C1 segment of cervical spinal cord (tissue), 14 donors: ENCODE measurements at places on chromosomes 13 and 19.

- DNase-seq = peak; percentile 55
These were observed 744 bp downstream of the UHRF1 start for GRCh38 chr19:4909897-4910593.

DNA sequence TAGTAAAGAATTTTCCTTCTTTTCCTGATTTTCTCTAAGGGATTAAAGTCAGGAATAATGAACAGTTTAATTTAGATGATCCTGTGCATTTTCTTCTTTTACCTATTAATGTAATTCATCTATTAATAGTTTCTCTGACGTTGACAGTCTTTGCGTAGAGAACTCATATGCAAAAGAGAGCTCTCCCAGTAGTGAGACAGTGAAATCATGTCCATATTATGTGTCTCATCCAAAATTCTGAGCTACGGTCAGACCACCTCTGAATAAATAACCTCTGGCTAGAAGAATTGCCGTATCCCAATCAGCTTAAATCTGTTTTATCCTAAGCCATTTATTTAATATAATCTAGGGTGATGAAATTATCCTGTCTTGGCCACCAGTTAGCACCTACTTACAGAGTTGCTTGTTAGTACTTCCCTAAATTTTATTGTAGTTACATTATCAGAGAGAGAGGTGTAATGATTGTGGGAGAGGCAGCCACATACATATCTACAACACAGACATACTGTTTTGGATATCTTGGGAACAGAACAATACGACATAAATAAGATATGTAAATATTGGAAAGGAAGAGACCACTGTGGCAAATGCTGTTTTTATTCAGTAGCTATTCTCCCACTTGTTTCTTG lies 30.7 kb downstream of the PDS5B start:
- no peak for DNase-seq

- DNase-seq = no peak
These were observed 205.1 kb downstream of the TEX29 start for GRCh38 chr13:111525320-111526118.

DNA sequence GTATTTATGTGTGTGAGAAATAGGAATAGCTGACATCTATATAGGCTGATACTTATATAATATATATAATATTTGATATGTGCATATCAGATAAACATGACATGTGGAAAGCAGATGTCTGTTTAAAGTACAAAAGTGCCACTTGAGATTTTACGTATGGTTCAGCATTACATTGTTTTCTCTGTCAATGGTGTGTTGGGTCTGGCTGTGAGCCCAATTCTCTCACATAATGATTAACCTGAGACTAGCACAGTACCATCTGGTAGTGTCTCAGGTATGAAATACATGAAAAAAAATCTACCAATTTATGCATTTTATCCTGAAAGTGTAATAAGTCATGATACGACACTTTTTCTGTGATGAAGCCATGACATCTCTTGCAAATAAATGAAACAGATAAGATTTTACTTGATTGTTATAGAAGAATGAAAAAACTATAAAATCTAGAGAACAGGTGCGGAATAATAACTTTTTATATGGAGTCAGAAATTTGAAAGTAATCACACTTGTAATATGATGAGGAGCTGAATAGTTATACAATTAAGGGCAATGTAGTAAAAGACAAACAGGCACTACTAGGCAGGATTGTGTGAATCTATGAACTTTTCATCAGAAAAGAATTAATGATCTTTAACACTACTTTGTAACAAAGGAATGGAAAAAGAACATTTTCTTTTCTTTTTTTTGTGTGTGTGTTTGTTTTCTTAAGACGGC lies 1405.0 kb downstream of the OLFM4 start:
- no peak for DNase-seq

- DNase-seq = no peak
These were observed 212.4 kb downstream of the SHISA2 start for GRCh38 chr13:25839371-25839770.

GRCh38 chr13:113153810-113154748 lies 4.4 kb upstream of the PROZ start:
- DNase-seq = peak; percentile 82

DNA sequence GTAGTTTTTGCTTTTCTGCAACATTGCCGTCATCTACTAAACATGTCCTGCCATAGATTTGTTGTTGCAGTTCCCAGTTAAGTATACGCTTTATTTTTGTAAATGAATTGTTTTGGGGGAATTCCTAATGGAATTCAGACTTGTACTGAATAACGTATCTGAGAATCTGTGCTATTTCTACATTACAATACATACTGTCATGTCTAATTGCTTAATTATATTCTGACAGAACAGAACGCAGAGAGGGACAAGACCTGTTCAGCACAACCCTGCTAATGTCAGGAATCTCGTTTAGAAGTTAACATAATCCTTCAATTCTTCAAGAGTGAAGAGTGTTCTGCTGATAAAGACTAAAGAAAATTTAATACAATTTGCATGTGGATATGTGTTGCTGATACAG lies 861.1 kb upstream of the KLHL1 start:
- DNase-seq = no peak

GRCh38 chr13:75416327-75417011 lies 65.5 kb downstream of the TBC1D4 start:
- DNase-seq = no peak

GRCh38 chr13:95588134-95588533 lies 35.6 kb downstream of the CLDN10 start:
- no peak for DNase-seq

DNA sequence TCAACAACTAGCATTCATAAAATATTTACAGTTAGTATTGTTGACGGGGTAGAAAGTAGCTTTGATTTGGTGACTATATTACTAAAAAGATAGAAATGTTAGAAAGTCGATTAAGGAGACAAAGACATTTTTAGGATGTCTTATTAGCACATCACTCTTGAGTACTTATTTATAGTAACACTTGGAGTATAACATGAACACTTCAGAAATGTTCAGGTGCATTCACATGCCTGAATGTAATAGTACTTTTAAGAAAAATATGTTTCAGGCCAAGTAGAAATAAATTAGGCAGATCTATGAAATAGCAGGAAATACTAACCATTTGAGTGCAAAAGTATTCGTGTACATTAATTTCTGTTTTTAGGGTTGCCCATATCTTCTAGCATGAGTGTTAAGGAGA lies 70.4 kb downstream of the CDK8 start:
- DNase-seq = no peak

DNA sequence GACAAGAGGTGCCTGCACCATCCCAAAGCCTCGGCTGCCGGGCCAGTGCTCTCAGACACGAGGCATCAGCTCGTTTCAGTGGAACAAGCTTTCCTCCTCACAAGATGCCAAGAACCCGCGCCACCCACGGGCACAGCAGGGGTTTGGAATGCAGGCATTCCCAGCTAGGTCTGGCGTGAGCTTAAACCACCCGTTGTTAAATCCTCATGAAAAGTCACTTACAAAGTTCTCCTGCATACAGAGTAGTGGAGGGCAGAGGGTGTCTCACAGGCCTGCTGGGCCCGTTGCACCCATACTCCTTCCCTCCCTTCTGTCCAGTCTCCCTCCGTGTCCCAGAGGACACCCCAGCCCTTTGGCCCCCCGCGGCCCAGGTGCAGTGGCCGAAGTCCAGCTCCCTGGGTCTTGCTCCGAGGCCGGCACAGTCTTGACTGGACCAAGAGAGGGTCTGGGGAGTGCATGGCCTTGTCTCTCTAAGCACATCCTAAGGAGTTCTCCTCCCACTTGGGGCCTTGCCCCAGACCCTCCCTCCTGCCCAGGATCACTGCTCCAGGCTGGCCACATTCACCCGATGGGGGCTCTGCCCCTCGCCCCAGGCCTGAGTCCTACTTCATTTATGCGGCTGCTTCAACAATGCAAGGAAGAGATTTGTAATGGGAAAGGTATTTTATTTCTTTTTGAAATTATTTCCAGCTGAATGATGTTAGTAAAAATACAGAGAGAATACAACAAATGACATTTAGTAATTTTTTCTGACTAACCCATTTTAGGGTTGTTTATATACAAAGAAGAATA lies 35.2 kb upstream of the GRTP1 start:
- no peak for DNase-seq

- no peak for DNase-seq
These were observed 20.2 kb downstream of the MED26 start for GRCh38 chr19:16607819-16608218.

DNA sequence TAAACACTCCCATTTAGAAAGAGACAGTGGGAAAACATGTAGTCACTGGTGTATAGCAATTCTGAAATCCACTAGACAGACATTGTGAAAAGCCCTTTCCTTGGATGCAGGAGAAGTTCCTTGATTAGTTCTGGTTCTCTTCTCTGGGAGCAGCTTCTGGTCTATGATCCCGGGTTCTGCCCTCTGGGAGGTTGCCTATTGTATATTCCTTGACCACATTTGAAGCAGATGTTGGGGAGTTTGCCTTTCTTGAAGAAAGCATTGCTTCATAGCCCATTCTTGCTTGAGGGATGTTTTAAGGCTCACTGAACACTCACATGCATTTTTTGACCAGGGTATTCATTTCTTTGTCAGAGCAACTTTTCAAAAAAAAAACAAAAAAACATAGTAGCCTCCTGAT lies 211.9 kb downstream of the NDFIP2 start:
- DNase-seq = no peak

DNA sequence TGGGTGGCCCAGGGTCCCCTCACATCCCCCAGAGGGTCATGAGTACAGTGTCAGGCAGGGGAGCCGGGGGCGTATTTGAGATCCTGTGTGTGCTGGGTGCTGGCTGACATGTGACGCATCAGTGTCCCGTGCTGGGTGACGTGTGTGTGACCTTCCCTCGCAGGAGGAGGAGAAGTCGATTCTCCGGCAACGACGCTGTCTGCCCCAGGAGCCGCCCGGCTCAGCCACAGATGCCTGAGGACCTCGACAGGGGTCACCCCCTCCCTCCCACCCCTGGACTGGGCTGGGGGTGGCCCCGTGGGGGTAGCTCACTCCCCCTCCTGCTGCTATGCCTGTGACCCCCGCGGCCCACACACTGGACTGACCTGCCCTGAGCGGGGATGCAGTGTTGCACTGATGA lies 25.8 kb downstream of the PNPLA6 start:
- DNase-seq = no peak

- no peak for DNase-seq
These were observed 12.1 kb downstream of the KLHL26 start for GRCh38 chr19:18648973-18649315.

DNA sequence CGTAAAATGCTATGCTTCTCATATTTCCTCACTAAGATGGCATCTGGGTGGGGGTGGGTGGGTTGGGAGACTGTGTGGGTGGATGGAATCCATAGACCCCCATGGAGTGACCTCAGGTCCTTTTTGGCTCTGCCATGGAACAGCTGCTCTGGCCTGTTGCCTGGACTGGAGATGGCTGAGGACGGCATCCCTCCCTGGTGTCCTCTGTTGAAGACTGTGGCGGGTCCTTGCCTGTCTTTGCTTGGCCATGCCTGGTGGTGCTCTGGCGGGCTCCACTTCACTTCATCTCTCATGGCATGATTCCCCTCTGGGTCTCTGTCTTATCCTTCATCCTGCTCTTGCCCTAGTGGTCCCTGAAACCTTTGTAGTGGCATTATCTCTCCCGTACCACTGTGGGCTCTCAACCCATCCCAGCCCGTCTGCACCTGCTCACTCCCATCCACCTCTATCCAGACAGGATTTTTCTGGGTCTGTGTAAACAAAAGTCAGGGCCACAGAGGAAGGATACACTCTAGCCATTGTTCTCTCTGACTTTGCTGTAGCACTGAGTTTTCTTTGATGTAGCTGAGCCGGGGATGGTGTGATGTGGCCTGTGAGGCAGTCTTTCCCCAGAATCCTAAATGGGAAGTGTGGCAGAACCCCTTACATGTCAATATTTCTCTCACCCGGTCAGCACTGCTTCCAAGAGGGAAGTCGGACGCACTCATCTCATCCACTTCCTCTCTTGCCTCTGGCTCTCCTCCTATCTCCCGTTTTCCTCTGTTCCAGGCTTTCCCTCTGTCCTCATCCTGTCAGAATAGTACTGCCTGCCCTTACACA lies 36.1 kb downstream of the WDFY2 start:
- DNase-seq = no peak

DNA sequence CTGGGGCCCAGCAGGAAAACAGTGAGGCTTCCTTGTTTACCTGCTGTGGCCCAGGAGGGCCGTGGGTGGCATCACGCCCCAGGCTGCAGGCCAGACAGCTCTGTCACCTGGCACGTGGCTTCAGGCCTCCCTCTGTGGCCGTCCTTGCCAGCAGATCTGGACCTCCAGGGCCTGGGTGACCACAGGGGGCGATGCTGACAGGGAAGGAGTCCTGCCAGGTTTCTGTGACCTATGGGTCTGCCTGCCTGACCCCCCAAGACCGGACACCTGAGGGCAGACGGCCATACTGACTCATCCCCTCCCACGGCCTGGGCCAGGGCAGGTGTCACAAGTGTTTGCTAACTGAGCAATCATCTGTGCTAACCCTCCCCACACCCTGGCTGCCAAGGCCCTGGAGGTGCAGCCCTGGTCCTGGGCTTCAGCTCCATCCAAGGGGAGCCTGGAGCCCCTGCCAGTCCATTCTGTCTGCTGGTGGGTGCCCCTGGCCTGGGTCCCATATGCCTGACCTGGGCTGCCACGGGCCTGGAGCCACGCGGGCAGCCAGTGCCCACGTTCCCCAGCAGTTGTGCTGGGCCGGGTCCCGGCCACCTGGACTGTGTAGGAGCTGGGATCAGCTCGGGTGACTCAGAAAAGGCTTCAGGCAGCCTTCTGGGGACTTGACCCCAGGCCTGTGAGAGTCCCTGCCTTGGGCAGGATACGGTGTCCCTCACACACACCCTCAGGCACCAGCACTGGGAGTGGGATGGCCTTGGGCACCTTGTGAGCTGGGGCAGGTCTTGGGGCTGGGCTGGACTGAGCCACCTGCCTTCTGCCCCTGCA lies 3.7 kb downstream of the CDC34 start:
- DNase-seq = no peak

- no peak for DNase-seq
These were observed at the start of gene CYP2B6 for GRCh38 chr19:40990972-40991381. CYP2B6 (plus strand) TSS chr19:40991282; CDS start chr19:40991306, 24 bp downstream.

GRCh38 chr13:106401081-106401480 lies 134.4 kb downstream of the EFNB2 start:
- DNase-seq = no peak
